NCI-H1417 treated with DMSO at 0.1 percent for 48 hours (cell line): ENCODE measurements at places on chromosomes 3 and 15.

DNA sequence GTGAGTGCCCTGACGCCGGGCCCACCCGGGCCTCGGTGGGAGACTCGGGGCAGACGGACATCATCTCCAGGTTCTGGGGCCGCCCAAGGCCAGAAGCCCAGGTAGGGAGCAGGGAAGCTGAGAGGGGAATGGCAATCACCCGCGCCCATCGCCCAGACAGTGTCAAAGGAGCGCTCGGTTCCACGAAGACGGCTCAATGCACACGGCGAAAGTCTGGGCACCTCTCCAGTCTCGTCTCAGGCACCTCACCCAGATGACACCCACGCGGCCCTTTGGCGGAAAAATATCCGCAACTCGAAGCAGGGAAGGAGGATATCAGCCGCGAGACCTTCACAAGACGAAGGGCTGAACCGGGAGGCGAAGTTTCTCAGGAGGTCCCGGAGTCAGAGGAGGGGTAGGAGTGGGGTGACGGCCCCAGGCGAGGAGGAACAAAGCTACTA is 916 bp downstream of the IL17RD start:
- DNase-seq = no peak

DNA sequence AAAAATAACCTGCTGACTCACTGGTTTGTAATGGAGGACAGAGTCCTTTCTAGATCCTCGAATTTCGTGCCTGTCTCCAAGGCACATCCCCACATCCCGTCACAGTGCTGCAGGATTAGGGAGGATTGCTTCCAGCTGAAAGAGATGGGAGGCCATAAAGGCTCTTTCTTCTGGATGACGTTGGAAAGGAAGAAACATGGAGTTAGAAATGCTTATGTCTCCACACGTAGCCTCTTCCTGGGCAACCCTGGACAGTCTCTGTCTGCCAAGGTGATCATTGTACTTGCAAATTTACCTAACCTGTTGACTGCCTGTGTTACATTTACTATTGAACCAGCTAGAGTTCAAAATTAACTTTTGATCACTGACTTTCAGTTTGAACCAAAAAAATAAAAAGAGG is 27.6 kb upstream of the VILL start:
- DNase-seq = no peak

- DNase-seq = no peak
Observed at GRCh38 chr3:64898941-64899340, 211.1 kb upstream of the ADAMTS9 start.

- no peak for DNase-seq
Observed at GRCh38 chr3:192501401-192501800, 225.9 kb downstream of the FGF12 start.

GRCh38 chr15:24878153-24878552 is 76.6 kb upstream of the SNRPN start:
- no peak for DNase-seq

DNA sequence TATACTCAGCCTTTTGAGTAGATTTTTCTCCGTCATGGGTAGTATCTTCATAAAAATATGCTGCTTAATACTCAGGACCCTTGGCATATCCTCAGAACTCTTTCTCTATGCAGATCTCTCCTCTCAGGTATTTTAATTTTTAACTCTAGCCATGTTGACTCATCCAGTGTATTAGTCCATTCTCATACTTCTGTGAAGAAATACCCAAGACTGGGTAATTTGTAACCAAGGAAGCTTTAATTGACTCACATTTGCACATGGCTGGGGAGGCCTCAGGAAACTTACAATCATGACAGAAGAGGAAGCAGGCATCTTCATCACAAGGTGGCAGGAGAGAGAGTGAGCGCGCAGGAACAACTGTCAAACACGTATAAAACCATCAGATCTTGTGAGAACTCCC is 129.3 kb upstream of the CD96 start:
- DNase-seq = no peak

DNA sequence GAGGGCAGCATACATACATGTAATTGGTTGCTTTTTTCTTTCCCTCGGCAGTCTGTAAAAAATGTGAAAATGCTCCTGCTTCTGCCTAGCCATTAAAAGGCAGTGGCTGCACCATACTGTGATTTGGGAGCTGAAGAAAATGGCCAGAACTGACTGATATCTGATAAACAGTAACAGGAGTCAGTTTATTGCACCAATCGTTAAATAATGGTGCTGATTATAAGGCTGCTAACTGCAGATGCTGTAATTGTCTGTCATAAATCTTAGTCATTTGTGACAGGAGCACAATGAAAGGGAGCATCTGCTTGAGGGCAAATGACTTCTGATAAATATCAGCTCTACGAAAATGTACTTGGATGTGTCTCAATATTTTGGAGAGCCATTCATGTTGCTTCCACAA is 263.1 kb upstream of the DNAJC19 start:
- peak; percentile 99 for DNase-seq

DNA sequence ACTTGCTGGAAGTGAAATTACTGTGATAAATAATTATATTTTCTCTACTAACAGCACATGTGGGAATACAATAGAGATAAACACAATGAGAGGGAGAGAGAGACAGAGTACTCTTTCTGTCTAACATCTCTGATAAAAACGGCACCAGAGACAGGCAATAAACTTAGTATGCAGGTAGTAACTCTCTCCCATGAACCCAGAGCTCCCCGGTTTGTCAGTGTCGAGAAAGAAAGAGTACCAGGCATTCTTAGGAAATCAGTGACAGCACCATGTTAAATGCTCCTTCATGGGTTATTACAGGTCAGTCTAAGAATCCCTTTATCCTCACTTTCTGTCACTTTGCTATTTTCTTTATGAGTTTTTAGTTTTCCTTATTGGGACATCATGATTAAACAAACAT is 110.7 kb upstream of the EPHA3 start:
- no peak for DNase-seq

DNA sequence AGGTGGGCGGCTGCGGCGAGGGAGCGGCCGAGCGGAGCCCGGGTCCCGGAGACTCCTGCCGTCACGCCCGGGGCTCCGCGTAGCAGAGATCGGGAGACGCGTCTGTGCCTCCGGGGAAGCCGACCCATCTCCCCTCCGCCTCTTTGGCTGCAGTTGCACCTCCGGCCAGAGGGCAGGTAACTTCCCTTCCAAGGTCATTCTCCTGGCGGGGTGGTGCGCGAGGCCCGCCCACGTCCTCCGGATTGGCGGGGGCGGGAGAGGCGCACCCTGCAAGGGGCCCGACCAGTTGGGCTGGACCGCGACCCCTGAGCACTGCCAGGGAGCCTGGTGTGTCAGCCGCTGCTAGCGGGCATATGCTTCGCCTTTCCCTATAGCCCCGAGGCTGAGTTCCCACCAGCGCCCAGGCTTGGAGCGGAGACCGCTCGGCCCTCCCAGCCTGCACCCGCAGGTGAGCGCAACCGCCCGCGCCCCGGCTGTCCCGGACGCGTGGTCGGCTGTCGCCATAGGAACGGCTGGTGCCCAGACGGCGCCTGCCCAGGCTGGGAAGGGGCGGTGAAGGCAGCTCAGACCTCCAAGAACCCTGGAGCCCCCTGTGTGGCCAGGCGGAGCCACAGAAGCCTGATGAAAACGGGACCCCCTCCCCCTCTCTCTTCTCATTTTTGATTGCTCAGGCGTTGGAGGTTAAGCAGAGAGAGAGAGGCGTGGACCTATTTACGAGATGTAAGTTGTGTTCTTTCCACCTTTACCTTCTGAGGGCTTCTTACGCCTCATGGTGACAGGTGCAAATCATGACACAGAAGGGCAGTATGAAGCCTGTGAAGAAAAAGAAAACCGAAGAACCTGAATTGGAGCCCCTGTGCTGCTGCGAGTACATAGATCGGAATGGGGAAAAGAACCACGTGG is 453 bp downstream of the ZDHHC23 start:
- DNase-seq = no peak

DNA sequence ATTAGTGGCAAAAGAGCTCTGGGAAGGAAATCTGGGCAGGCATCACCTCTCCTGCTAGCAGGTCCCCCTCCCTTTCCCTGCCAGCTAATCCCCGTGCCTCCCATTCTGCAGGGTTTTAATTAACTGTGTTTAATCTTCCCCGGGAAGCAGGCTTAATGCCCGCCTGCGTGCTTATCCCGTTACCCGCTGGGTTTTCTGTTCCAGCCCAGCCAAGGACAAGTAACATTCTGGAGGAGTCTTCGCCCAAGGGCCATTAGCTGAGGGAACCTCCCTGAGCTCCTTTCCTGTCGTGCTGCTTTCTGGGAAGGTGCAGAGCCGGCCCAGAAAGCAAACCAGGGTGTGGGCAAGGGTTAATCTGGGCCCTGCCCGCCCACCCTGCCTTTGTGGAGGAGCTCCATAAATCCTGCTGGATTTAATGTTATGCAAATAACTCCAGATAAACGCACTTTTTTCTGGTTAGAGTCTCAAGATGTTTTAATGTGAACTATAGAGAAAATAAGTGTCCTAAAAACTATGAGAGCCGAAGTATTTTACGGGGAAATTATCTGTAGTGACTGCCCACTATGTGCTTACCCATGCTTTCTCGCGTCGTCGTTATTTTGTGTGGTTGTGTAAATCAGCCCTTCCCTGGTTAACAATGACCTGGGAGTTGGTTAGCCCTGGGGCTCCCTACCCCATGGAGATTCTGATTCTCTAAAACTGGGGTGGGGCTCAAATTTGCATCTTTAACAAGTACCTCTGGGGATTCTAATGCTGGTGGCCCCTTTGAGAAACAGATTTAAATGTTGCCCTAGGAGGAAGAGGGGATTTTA is 25.9 kb downstream of the TRIM71 start:
- no peak for DNase-seq

- DNase-seq = no peak
Observed at GRCh38 chr3:84984429-84984828, 25.6 kb downstream of the CADM2 start.

DNA sequence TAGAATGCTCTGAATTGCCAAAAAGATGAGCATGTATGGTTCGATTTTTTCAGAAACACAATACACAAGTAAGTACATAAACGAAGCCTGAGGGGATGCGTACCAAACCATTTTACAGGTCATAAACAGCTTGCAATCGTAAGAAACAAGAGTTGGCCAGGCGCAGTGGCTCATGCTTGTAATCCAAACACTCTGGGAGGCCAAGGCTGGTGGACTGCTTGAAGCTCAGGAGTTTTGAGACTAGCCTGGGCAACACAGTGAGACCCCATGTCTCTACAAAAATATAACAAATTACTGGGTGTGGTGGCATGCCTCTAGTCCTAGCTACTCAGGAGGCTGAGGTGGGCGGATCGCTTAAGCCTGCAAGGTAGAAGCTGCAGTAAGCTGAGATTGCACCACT is 13.4 kb downstream of the TRA2B start:
- DNase-seq = no peak

- no peak for DNase-seq
Observed at GRCh38 chr3:24290596-24290995, 204.1 kb downstream of the THRB start.

DNA sequence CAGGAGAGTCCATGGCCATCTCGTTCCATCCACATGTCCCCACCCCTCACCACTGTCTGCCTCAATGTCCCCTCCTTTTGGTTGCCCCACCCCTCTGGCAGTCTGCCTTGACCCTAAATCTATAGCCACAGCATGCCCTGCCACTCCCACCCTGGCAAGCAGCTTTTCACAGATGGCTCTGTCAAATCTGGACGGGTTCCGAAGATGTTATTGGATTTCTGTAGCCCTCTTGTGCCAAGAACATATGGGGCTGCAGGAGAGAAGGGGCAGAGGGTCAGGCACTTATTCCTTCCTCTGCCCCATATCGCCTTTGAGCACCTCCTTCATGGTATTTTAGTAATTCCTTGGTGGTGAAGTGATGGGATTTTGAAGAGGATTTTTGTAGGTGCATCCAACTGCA is 57.1 kb downstream of the EPHB1 start:
- no peak for DNase-seq

DNA sequence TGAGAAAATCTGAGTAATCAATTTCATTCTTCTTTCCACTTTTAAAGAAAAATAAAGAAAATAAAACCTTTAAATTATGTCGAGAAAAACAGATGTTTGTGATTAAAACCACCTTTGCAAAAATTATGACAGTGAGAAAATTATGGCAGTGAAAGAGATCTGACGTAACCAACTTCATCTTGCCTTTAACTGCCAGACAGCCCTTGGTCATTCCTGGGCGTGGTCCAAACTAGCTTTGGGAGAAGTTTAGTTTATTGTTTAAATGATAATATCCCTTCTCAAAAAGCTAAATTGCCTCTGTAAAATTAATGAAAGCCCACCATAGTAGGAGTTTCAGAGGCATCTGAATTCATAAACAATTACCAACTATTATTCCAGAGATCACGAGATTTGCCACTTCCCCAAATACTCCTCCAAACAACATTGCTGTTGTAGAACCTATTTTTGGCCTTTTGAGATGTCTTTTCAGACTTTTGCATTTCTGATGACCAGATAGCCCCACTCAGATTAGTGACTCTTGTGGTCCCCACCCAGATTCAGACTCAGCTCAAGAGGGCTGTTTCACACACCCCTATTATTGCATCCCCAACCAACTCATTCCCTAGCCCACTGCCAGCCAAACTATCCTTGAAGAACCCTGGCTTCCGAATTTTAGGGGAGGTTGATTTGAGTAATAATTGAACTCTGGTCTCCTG is 664.4 kb upstream of the CBLB start:
- DNase-seq = no peak

GRCh38 chr3:14138878-14139655 is 14.2 kb downstream of the TMEM43 start:
- DNase-seq = no peak

DNA sequence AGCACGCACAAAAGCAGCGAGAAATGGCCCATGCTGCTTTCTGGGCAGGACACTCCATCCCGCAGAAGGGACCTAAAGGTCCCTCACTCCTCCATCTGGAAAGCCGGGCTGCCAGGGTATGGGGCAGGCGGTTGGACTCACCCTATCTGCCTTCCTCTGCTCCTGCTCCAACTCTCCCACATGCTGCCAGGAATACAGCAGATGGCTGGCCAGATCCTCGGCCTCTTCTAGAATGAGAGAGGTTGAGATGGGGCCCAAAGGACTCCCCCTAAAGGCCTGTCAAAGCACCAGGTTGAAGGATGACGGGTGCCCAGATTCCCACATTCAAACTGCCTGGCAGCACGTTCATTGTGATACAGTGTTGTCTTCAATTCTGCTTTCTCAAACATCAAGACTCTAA is 85.1 kb upstream of the C2CD4B start:
- DNase-seq = no peak

GRCh38 chr3:22981861-22982260 is 221.3 kb upstream of the UBE2E2 start:
- DNase-seq = no peak

DNA sequence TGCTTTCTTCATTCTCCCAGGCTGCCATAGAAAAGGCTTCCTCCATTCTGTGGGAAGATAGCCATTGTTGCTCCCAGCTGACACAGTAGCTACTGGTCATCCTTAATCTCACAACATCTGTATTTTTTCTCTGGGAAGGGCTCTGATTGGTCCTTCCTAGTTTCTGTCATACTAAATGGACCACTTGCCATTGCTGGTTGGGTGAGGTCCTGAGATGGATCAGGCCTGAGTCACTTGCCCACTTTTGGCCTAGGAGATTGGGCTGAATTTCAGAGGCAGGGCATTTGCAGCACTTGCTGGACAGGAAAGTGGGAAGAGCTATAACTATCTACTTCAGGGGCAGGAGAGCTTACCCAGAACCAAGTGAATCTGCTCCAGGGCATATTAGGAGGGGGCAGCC is 106.5 kb upstream of the PROK2 start:
- no peak for DNase-seq

GRCh38 chr15:34116620-34117019 is 14.7 kb downstream of the PGBD4 start:
- DNase-seq = no peak

- no peak for DNase-seq
Observed at GRCh38 chr15:96369825-96370621, 39.5 kb downstream of the NR2F2 start.

GRCh38 chr3:29249829-29250345 is 31.0 kb upstream of the RBMS3 start:
- DNase-seq = no peak
